Ureter (tissue), 1 donor: ENCODE measurements at places on chromosomes 3 and 15. TPM values are rescaled to one million over a fixed set of nuclear protein-coding genes. Genes with fewer than 3 reads are reported as not detected.

The HDDC3 gene
- 19.5 TPM for total RNA-seq

The SEMA5B gene
- total RNA-seq = 2.3 TPM

GRCh38 chr3:41064526-41064925 is 134.8 kb upstream of the CTNNB1 start:
- no peak for DNase-seq

GRCh38 chr3:194294199-194294894 is 56.8 kb downstream of the CPN2 start:
- no peak for DNase-seq

DNA sequence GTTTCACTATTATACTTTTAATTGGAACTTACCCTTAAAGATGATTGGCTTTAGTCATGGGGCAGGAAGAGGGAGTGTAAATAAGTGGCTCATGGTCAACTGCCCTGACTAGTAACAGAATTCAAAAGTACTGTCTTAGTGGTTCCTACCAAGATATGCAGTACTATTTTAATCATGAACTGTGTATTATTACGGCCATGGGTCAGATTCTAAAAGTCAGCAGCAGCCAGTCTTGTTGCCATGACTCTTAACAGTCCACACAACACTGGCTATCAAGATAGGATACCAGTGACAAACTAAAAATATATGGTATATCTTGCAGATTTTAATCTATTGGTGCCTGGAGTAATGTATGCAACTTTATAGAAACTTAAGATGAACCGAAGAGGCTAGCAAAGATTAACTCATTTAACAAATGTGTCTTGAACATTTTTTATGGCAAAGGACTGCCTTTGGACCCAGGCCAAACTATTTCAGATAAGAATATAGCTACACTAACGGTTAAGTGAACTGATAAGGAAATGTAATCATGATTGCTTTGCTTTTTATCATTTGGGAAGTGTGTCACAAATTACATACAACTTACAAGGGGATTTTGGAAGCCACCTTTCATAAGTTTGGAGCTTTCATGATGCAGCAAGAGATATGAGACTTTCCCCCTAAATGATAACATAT is 163.7 kb downstream of the TCF12 start:
- no peak for DNase-seq

DNA sequence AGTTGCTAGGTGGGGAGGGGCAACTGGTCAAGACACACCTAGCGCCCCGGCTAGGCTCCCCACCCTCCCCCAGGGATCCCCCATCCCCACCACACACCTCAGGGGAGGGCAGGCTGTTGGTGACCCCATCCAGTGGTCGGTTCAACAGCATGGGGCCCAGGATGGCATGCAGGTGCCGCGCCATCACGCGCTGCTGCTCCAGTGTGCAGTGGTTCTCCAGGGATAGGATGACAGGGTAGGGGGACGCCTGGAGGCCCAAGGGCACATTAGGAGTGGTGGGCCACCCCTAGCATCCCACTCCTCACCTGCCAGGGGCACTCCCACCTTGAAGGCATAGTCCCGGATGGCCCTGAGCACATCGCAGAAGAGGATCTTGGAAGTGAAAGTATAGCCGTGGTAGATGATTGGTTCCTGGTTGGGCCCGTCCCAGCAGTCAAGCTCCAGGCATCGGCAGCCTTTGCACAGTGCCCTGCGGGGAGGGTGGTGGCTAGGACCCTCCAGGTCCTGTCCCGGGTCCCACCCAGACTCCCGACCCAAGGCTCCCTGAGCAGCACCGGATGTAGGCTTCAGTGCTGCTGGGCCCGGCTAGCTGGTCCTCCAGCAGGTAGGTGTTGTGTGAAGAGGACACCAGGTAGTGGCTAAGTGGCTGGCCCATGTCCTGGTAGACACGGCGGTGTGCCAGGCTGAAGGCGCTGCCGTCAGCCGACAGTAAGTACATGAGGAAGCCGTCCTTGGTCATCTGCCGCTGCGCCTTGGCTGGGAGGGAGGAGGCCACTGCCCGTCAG is 19.4 kb downstream of the VILL start:
- no peak for DNase-seq
